Activated CD4-positive, alpha-beta T cell treated with anti-CD3 and anti-CD28 coated beads for 24 hours (primary cell): ENCODE measurements at places on chromosomes 4 and X.

GRCh38 chr4:119104644-119105273, 30.9 kb upstream of the MYOZ2 start:
- no peak for DNase-seq

DNA sequence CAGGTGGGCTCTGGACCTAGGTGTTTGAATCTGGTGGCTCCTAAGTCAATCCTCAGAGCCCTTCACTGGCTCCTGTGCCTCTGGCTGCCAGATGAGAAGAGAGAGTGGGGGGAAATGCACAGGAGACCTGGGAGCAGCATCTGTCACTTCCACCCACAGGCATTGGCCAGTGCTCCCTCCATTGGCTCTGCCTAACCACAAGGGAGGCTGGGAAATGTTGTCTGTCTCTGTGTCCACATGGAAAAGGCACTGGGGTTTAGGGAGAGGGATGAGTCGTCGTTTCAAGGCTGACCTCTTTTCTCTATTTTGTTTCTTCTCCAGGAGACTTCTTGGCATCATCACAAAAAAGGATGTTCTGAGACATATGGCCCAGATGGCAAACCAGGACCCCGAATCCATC, 76.4 kb downstream of the CLCN4 start:
- DNase-seq, result no peak

DNA sequence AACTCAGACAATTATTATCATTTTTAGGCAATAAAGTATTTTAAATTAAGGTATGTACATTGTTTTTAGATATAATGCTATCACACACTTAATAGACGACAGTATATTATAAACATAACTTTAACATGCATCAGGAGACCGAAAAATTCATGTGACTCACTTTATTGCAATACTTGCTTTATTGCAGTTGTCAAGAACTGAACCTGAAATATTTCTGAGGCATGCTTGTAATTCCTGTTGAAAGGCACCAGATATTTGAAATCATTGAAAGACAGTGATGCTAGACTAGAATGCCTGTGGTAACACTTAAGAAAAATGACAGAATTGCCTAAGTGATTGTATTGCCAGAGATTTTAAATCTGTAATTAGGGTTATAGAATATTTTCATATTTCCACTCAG, 175.6 kb upstream of the MAGEB2 start:
- no peak for DNase-seq

DNA sequence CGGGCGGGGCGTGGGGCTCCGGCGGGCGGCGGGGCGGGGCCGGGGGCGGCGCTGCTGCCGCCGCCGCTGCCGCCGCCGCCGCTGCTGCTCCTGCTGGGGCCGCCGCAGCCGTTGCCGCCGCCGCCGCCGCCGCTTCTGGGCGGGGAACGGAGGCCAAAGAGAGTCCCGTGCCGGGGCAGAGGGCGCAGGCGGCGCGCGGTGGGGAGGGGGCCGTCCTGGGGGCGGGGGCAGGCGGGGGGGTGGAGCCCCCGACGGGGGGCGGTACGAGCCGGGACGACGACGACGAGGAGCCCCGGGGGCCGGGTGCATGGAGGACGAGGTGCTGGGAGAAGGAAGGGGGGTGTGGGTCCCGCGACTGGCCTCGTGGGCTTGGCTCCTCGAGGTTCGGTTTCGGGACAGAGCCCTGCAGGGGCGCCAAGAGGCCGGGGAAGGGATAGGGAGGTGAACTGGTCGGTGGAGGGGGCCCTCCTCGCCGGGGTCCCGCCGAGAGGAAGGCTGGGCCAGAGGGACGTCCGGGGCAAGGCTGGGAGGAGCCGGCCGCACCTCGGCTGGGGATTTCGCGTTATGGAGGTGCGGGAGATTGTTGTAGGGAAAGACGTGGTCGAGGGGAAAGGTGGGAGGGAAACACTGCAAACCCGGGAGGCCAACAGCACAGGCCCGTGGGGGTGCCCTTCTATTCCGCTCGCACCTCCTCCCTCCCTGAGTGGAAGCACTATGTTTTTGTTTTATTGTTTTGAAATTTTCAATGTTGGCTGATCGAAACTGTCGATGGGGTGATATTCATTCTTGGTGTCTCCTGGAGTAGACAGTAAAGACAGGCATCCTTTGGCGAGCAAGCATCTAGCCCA, 1.9 kb downstream of the BCORL1 start:
- DNase-seq, result no peak

- no peak for DNase-seq
Observed at GRCh38 chr4:147833741-147834140, 101.9 kb downstream of the ARHGAP10 start.

- DNase-seq, result no peak
Observed at GRCh38 chr4:36213977-36214376, 30.3 kb downstream of the ARAP2 start.

DNA sequence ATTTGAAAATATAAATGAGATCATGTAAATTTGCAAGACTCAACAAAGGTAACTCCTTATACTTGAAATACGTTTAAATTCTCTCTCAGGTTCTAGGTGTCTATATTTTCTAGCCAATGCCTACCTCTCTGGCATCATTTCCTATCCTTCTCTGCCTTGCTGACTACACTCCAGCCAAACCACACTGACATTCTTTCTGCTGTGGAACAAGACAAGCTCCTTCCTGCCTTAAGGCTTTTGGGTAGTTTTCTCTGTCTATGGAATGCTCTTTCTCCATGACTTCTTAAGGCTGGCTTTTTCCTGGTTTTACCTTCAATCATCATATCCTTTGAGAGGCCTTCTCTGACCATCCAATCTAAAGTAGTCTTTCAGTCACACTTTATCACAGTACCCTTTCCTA, 201.0 kb downstream of the SPRY1 start:
- no peak for DNase-seq

GRCh38 chr4:138901177-138901576, 114.4 kb upstream of the NOCT start:
- no peak for DNase-seq

DNA sequence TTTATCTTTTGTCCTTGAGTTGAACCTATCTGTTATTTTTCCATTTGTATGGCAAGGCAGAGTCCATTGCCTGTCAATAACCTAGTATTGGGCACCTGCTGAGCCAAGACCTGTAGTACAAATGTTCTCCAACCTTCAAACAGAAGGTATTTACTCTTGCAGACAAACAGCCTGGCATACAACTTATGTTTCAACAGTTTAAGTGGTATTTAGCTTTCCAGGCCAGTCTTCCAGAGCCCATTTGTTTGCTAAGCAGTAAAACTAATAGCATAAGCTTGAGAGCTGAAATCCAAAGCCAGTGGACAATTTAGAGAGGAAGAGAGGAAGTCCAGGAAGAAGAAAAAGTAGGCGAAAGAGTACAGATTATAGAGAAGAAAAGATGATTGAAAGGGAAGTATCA, 979.3 kb downstream of the GLUD2 start:
- no peak for DNase-seq

DNA sequence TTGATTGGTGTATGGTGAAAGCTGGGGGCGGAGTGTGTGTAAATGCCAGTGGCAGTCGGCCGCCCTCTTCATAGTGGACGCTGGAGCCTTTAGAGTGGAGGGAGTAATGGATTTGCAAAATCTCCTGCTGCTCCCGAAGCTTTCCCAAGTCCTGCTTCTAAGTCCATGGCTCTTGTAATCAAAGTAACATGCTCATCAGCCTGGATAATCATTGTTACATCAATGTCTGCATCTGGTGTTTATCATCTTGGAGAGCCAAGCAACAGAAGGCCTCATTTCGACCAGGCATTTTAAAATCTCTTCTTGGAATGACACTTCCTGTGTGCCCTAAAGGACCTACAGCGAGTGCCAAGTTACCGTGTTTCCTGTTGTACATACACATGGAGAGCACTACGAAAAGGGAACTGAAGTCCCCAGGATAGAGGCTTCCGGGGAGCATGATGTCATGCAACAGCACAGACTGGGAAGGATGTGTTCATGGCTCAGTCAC, 32.2 kb downstream of the UNC5C start:
- no peak for DNase-seq

GRCh38 chr4:6193399-6193798, 7.0 kb downstream of the JAKMIP1 start:
- no peak for DNase-seq

GRCh38 chrX:19799319-19800182, 87.8 kb downstream of the SH3KBP1 start:
- no peak for DNase-seq

GRCh38 chrX:120749141-120749846, 119.4 kb upstream of the C1GALT1C1 start:
- no peak for DNase-seq

GRCh38 chrX:148632444-148632843, 132.0 kb downstream of the AFF2 start:
- no peak for DNase-seq

DNA sequence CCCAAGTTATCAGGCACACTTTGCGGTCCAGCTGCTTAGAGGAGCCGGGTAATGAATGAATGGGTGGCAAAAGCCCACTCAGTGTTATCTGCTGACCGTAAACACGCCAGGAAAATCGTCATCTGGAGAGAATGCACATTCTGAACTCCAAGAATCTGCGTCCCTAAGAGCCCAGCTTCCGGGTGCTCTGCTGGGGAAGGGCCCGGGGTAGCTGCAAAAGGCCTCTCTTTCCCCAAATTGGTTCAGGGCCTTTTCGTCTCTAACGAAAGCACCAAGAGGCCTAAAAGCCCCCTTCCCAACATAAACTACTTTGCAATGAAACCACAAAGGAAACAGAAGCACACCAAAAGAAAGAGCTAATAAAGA, 1.6 kb upstream of the SFRP2 start:
- no peak for DNase-seq

GRCh38 chr4:82519072-82519471, 42.7 kb downstream of the TMEM150C start:
- no peak for DNase-seq
